Right lung (tissue), 10 donors: ENCODE measurements at places on chromosomes 2 and 18. TPM values are rescaled to one million over a fixed set of nuclear protein-coding genes. Genes with fewer than 3 reads are reported as not detected.

DLGAP1 gene
- polyA plus RNA-seq = 1.0 TPM

SLC9A4 gene
- not detected for polyA plus RNA-seq

DPYSL5 gene
- 0.95 TPM for polyA plus RNA-seq

GAREM1 gene
- 16.1 TPM for polyA plus RNA-seq

DNER gene
- polyA plus RNA-seq = 1.4 TPM

PIEZO2 gene
- polyA plus RNA-seq = 177 TPM

DYSF gene
- 15.0 TPM for polyA plus RNA-seq

WDFY1 gene
- 78.0 TPM for polyA plus RNA-seq

VIL1 gene
- polyA plus RNA-seq = 1.0 TPM

ALKAL2 gene
- 12.6 TPM for polyA plus RNA-seq

PCARE gene
- not detected for polyA plus RNA-seq

CYS1 gene
- 11.3 TPM for polyA plus RNA-seq

IL1RN gene
- polyA plus RNA-seq = 0.43 TPM

NXPH2 gene
- polyA plus RNA-seq = 0.85 TPM

SCRN3 gene
- 38.2 TPM for polyA plus RNA-seq

CEP192 gene
- polyA plus RNA-seq = 56.3 TPM

CAPN14 gene
- polyA plus RNA-seq = 0.26 TPM

FSHR gene
- polyA plus RNA-seq = not detected

FNDC4 gene
- 14.2 TPM for polyA plus RNA-seq

IL18R1 gene
- 2.2 TPM for polyA plus RNA-seq

PPP1R1C gene
- 5.0 TPM for polyA plus RNA-seq

ANKRD62 gene
- polyA plus RNA-seq = 0.07 TPM

CROCC2 gene
- 2.0 TPM for polyA plus RNA-seq

NAT8 gene
- polyA plus RNA-seq = 1.3 TPM

ACTR3 gene
- polyA plus RNA-seq = 158 TPM

ASIC4 gene
- 0.06 TPM for polyA plus RNA-seq

LRP2 gene
- polyA plus RNA-seq = 3.5 TPM

ADAM23 gene
- polyA plus RNA-seq = 7.6 TPM

NMUR1 gene
- 0.53 TPM for polyA plus RNA-seq
